ENCODE measurements at places on chromosomes 3 and 15.

DNA sequence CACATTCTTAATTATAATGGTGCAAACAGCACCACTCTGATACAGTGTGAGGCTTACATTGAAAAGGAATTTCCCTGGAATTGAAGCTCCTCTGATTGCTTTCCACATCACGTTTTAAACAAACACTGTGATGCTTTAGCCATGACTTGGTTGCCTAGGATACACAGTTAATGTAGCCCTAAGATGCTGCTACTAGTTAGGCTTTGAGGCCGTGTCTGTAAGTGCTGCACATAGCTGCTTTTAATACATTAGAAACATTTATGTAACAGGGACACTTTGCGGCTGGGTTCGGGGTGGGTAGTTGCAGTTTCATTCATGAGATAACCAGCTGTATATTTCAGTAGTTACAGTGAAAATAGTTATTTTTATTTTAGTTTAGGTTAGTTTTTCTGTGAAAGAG is 334.7 kb downstream of the NLGN1 start:
- DNase-seq = no peak

GRCh38 chr15:51647128-51647562 is 24.6 kb upstream of the DMXL2 start:
- DNase-seq = no peak

- no peak for DNase-seq
Measured at GRCh38 chr3:156409694-156410093, 145.2 kb downstream of the SSR3 start.

DNA sequence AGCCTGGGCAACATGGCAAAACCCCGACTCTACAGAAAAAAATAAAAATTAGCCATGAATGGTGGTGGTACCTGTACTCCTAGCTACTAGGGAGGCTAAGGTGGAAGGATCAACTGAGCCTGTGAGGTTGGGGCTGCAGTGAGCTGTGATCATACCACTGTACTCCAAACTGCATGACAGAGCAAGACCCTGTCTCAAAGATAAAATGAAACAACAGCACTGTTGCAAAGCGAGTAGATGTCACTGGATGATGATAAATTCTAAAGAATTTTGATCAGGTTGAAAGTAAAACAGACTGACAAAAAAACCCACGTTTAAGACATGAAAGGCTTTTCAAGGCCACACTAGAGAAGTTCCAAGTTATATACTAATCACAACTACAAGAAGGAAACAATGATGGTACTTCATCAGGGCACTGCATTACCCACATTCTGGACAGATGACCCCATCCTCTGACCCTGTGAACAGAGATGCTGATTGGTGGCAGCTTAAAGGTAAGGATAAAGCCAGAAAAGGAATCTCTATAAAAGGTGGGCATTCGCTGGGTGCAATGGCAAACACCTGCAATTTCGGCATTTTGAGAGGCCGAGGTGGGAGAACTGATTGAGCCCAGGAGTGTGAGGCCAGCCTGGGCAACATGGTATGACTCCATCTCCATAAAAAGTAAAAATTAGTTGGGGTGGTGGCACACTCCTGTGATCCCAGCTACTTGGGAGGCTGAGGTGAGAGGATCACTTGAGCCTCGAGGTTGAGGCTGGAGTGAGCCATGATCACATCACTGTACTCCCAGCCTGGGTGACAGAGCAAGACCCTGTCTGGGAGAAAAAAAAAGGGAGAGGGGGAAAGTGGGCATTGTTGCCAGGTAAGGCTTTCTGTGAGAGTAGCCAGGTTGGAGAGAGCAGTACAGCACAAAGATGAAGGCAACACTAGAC is 59.2 kb downstream of the TBL1XR1 start:
- no peak for DNase-seq

DNA sequence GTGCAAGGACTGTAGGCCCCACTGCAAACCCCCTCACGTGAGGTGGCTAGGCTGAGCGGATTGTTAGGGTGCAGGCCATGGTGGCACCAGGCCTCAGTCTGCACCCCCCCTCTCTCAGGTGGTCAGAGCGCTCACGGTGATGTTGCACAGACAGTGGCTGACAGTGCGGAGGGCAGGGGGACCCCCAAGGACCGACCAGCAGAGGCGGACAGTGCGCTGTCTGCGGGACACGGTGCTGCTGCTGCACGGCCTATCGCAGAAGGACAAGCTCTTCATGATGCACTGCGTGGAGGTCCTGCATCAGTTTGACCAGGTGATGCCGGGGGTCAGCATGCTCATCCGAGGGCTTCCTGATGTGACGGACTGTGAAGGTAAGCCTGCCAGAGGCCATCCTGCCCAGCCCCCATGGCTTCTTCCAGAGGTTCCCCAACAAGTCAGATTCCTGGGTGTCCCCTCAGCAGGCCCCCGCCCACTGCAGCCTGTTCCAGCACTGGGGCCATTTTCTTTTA is 18.2 kb downstream of the ATRIP start:
- DNase-seq = no peak

GRCh38 chr3:86744051-86744450 is 246.9 kb downstream of the VGLL3 start:
- DNase-seq = no peak

DNA sequence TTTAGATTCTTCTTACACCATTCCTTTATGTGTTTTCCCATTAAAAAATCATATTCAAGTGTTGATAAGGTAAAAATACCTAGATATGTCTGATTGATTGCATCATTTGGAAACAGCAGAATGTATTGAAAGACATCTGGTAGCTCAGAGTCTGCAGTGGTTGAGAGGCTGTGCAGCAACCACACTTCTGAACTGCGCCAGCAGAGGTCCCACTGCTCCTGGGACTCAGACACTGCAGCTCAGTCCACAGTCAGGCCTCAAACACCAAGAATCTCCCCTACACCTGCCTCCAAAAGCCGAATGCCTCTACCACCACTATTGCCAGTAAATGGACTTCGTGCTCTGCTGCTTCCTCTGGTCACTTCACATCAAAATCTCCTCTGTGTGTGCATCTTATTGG is 176.9 kb upstream of the LMCD1 start:
- no peak for DNase-seq

GRCh38 chr15:44199393-44199792 is 4.3 kb upstream of the FRMD5 start:
- DNase-seq = no peak

DNA sequence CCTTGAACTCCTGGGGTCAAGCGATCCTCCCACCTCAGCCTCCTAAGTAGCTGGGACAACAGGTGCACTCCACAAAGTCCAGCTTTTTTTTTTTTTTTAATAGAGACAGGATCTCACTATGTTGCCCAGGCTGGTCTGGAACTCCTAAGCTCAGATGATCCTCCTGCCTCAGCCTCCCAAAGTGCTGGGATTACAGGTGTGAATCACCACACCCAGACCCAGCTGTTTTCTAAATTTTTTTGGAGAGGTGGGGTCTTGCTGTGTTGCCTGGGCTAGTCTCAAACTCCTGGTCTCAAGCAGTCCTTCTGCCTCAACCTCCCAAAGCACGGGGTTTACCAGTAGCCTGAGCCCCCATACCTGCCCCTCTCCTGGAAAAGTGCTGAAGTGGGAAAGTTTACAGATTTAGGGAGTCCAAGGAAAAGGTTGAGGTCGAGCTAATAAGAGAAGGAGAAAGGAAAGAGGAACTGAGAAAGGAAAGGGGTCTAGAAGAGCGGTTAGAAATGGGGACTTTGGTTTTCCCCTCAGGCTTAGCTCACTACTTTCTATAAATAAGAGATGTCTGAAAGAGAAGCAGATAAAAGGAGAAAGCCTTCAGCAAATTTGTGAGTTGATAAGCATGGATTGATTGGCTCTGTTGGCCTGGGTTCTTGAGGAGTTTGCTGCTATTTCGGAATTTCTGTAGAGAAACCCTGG is 23.6 kb downstream of the UBE2E1 start:
- no peak for DNase-seq

GRCh38 chr3:41000471-41000870 is 198.8 kb upstream of the CTNNB1 start:
- no peak for DNase-seq

DNA sequence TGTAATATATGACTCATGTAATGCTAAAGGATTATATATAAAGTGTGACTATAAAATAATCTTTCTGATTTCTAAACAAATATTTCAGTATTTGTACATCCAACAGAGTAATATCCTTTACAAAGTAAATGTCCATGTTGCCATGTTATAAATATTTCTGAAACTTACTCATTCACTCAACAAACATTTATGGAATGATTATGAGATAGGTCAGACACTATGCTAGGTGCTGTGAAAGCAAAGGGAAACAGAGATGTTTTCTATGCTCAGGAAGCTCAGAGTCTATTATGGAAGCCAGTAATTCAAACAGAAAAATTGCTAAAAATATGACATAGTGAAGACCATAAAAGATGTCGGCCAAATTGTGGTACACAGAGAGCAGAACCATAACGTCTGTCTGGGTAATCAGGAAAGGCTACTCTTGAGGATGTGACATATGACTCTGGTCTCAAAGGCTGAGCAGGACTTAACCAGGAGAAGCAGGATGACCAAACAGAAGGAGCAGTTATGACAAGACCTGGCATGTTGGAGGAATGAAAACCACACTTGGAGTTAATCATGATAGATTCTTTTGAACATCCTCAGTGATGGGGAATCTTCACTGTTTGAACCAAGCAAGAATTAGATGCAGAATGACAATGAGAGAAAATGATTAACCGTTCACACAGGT is 39.0 kb upstream of the MYO5C start:
- no peak for DNase-seq

GRCh38 chr3:16464511-16465148 is 48.9 kb downstream of the RFTN1 start:
- DNase-seq = no peak

DNA sequence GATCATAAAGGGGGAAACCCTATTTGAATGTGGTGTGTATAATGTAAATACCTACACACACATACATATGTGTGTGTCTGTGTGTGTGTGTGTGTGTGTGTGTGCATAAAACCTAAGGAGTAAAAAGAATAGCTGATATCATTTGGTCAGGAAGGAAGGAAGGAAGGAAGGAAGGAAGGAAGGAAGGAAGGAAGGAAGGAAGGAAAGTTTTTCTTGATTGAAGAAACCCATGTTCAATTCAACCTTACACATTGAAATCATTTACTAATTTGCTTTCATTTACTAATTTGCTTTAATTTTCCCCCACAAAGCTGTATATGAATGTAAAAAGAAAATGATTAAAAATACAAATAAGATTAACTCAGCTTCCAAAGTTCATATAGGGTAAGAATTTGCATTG is 386.6 kb downstream of the ROBO2 start:
- DNase-seq = no peak

- no peak for DNase-seq
Measured at GRCh38 chr3:113771993-113772392, 25.2 kb downstream of the ATP6V1A start.

GRCh38 chr15:52566889-52567288 is 1.9 kb downstream of the ARPP19 start:
- DNase-seq = no peak

- DNase-seq = no peak
Measured at GRCh38 chr3:132592216-132592615, 4.9 kb upstream of the ACKR4 start.

GRCh38 chr3:70951316-70951715 is 632.2 kb downstream of the FOXP1 start:
- DNase-seq = peak; percentile 55

GRCh38 chr15:61598655-61599054 is 369.6 kb upstream of the RORA start:
- DNase-seq = no peak

GRCh38 chr3:66856533-66856932 is 141.6 kb upstream of the KBTBD8 start:
- DNase-seq = no peak

- no peak for DNase-seq
Measured at GRCh38 chr3:23153436-23153835, 49.7 kb upstream of the UBE2E2 start.

DNA sequence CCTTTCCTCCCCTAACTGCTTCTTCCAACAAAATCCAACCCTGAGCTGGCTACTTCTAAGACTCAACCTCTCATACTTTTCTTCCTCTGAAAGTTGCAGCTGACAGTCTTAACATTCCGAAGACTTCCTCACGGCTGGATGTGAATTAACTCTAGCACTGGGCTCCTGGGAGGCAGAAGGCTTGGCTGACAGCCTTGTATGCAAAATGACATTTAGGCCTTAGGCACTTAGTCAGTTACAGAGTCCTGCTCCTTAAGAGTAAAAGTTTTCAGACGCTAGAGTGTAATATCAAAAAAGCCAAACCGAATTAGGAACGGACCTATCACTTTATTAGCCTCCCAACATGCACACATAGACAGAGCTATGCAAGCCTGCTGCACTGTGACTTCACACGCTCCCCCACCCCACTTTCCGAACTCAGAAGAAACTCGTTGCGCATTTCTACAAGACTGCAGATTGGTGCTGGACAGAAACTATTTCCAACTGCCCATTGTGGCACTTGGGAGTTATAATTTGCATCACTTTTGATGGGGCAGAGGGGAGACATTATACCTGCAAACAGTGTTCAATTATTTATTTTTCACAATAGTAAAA is 15.5 kb upstream of the ANXA2 start:
- no peak for DNase-seq

DNA sequence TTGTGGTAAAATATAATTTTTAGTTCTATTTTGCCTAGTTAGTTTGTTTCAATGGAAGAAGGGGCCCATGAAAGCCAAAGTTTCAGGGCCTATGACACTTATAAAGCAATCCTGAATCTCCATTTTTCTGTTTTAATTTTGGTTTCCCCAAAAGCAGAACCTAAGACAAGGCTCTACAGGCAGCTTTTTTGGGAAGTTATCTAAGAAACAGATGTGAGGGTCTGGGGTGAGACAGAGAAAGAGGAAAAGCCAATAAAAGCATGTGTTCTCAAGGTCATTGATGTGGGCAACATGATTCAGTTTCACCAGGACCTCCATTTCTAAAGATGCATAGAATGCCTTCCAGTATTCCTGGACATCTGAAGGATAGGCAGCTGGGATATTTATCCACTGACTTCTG is 598.5 kb downstream of the PDCD6IP start:
- DNase-seq = no peak

DNA sequence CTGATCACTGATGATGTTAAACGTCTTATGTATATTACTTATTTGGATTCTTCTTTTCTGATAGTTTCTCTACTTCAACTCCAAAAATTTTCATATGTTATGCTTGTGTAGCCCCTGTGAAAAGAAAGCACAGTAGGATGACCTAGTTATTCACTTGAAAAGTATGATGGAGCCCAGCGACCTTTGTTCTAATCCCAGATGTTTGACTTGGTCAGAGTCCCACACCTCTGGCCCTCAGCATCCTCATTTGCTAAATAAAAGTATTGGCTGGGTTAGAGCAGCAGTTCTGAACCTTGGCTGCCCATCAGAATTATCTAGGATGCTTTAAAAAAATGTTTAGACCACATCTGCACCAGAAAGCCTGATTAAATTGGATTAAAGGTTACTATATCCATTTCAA is 173.7 kb downstream of the ATG7 start:
- peak; percentile 55 for DNase-seq

DNA sequence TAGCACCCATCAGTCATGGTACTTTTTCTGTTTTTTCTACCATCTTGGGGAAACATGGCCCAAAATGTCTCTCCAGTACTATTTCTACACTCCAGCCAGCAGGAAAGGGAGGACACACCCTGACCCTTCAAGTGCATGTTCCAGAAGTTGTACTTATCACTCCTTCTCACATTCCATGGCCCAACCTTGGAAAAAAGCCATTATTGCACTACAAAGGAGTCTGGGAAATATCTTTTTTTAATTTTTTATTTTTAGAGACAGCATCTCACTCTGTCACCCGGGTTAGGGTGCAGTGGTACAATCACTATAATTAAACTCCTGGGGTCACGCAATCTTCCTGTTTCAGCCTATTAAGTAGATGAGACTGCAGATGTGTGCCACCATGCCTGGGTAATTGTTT is 100.0 kb upstream of the PPP2R3A start:
- no peak for DNase-seq

All from right forelimb (tissue), 1 donor.